ENCODE measurements at places on chromosomes 11 and 22.

- DNase-seq: no peak
These were observed 802 bp downstream of the SYT13 start for GRCh38 chr11:45285250-45285828.

DNA sequence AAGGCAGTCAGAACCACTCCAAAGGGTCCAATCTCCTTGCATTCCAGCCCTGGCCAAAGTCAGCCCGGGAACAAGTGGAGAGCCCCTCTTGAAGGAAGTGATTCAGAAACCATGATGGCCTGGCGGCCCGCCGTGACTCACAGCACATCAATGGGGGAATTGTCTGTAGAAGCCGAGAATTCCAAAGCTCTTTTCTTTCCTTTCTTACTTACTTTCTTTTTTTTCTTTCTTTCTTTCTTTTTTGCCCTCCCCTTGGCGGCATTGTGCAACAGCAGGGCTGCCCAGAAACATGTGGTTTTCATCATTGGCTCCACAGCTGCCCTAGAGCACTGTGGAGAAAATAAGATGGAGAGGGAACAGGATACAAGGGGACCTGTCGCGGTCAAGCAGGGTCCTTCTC is 140.2 kb upstream of the TIMP3 start:
- no peak for DNase-seq

DNA sequence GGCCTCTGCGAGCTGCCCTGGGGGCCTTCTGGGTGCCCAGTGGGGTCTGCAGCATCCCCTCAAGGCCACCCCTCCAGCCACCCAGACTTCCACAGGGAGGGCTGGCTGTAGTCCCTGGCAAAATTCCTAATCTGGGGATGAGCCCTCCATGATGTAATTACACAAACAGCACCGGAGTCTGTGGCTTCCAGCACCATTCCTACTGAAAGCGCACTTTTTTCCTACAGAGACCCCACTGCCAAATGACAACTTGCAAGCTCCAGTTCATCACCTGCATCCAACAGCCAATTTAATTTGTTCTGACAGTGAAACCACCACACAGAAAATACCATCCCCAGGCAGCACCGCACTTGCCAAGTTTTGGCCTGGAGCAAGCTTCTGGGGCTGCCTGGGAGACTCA is 70.4 kb downstream of the TRMU start:
- no peak for DNase-seq

GRCh38 chr11:110000850-110001249 is 92.3 kb upstream of the ZC3H12C start:
- no peak for DNase-seq

- DNase-seq: no peak
These were observed 29.9 kb downstream of the GAL start for GRCh38 chr11:68714060-68714856.

All from esophagus squamous epithelium (tissue), 5 donors.